ENCODE measurements at places on chromosomes 11 and 22.

DNA sequence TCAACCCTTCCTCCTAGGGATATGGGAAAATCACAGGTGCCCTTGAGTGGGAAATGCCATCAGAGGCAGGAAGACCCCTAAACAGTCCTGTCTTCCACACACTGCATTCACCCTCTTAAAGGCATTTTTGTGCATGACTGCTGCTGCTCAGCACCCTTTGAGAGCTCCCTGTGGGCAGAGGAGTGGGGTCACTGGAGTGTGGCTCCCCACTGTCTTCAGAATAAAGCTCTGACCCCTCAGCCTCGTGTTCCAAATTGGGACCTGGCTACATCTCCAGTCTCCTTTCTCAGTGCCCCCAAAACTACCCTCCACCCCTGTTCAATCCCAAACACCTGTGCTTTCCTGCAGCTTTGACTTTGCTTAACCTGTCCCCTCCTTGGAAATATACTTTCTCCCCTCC, 46.6 kb downstream of the CHRDL2 start:
- no peak for DNase-seq

DNA sequence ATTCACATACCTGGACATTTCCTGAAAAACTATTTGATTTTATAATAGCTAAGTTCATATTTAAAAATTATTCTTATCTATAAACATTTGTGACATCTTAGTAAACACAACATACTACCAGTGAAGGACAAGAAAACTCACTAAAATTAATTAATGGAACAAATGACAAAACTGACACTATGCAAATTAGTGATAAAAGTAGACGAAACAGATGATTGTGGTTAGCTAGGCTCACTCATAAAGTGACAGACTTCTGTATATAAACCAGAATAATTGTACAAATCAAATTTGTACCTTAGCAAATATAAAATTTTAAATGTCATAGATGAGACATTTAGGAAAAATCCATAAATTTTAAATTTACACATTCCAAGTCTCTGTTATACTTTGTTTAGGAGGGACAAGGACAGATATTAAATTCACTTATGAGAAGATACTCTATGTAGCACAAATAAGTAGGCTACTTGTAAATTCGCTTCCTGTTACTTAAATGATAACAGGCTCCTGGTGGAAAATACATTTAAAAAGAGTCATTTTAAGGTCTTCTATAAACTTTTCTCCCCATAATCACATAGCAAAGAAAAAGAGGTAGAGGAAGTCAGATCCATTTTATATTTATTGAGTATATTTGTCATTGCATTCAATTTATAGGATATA, 81.2 kb downstream of the KIF18A start:
- DNase-seq: no peak

DNA sequence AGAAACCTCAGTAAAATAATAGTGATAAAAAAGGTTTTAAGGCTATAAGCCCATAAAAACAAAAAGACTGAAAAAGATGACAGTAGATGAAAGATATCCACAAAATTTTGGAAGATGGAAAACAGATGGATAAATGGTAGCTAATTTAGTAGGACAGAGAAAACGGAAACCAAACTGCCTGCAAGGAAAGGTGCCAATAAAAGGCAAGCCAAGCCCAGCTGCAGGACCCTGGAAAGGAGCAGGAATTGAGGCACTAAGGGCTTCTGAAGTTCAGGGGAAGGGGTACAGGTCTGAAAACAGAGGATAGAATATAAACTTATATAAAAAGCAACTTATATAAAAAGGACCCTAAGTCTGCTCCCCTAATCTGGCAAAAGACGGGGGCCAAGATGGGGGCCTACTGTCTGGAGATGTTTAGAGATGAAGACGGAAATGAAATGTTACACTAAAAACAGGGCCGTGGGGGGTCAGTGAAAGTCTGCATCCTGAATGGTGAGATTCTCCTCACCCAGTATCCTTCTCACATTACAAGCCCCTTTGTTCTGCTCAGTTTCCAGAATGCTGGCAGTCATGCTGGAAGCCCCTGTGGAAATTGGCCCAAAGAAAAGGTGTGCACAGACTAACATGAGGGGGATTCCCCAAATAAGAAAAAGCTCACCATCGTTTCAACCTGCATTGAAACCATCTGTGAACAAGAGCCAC, 269.3 kb upstream of the PITPNB start:
- no peak for DNase-seq

GRCh38 chr11:111935317-111936039, 1.7 kb upstream of the DIXDC1 start:
- DNase-seq: no peak

GRCh38 chr11:130145975-130146776, 13.4 kb upstream of the ST14 start:
- DNase-seq: no peak

- DNase-seq: no peak
Observed at GRCh38 chr11:31160504-31161422, 208.8 kb downstream of the DCDC1 start.

- no peak for DNase-seq
Observed at GRCh38 chr22:27345691-27346090, 455.9 kb downstream of the MN1 start.

DNA sequence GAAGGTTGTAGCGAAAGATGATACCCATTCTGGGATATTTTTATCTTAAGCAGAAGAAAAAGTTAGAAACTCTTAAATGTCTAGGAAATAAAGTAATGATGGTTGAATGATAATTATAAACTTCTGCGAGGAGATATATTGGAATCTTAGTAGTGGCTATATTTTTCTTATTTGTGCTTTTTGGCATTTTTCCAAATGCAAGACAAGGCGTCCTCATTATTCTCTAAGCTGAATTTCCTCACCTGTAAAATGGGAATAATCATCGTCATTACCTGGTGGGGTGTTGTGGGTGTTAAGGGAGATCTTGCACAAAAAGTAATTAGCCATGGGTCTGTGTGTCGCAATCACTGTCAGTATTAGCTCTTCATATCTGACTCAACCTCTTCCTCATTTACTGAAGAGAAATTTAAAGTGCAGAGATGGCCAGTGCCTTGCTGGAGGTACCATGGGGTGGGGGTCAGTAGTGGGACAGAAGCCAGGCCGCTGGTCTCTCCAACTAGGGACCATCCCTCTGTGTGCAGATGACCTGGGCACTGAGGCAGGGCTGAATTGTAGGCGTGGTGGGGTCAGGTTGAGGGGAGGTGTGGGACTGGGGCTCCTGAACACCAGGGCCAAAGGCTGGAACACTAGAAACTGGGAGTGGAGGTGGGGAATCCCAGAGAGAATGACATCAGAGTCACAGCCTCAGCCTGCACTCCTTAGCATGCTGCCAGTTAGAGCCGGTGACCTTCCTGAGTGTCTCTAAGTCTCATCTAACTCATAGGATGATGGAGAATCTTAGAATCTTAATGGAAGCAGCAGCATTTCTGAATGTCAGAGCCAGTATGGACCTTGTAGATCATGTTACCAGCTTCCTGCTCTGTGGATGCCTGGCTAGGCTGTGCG, 4.1 kb downstream of the PITPNM1 start:
- no peak for DNase-seq

Data from astrocyte of the hippocampus (primary cell).